ENCODE measurements at places on chromosomes 16 and 17. TPM values are rescaled to one million over a fixed set of nuclear protein-coding genes. Genes with fewer than 3 reads are reported as not detected.

GRCh38 chr17:29004081-29004692 lies 1.6 kb downstream of the SEZ6 start:
- no peak for DNase-seq

DNA sequence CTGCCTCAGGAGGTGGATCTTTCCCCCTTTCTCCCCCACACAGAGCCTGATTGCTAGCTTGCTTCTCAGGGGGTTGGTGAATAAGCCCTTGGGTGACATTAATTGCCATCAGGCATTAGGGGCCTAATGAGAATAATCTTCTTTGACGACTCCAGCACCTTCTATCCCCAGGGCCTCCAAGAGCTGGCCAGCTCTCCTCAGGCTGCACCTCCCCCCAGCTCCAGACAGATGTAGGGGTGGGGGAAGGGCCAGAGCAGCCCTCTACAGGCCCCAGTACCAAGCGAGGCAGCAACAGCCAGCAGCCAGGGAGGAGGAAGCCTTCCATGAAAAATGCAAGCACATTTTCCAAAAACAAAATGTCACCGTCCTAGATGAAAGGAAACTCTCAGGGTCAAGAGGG lies 1.4 kb upstream of the TMEM132E start:
- no peak for DNase-seq

DNA sequence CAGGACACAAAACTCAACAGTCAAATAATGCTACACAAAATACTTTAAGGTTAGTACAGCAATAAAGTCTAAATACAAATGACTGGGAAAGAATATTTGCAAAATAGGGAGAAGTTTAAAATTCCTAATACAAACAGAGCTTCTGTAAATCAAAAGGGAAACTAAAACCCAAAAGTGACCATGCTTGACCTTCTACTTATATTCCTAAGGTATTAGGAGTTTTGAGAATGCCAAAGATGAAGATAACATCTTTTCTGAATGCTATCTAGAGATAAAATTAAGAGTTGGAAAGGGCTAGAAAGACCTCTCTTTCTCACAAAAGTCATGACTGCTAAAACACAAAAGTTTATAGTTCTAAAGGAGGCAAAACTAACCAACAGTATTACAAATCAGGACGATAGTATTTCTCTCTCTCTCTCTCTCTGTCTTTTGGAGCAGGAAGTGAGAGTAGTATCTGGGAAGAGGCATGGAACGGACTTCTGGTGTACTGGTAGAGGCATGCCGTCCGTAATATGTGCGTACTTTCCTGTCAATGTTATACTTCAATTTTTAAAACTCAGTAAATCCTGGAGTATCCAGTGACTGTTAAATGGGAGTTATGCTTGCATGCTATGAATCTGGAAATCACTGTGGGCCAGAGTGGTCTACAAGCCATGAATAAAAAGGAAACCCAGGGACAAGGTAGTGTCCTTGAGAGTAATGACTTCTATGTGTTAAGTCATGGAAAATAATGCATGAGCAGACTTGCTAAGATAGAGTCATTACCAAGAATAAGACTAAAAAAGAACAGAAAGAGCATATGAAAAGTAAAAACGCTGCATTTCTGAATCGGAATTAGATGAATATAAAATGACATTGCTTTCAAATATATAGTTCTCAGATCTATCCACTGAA lies 49.7 kb upstream of the ANKFY1 start:
- DNase-seq: no peak

DNA sequence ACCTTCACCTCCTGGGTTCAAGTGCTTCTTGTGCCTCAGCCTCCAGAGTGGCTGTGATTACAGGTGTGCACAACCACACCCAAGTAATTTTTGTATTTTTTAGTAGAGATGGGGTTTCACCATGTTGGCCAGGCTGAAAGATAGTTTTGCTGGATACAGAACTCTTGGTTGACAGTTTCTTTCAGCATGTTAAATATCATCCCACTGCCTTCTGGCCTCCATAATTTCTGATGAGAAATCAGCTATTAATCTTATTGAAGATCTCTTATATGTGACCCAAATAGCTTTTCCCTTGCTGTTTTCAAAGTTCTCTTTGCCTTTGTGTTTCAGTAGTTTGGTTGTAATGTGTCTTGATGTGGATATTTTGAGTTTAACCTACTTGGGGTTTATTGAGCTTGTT lies 50.3 kb upstream of the BRD7 start:
- DNase-seq: no peak

DNA sequence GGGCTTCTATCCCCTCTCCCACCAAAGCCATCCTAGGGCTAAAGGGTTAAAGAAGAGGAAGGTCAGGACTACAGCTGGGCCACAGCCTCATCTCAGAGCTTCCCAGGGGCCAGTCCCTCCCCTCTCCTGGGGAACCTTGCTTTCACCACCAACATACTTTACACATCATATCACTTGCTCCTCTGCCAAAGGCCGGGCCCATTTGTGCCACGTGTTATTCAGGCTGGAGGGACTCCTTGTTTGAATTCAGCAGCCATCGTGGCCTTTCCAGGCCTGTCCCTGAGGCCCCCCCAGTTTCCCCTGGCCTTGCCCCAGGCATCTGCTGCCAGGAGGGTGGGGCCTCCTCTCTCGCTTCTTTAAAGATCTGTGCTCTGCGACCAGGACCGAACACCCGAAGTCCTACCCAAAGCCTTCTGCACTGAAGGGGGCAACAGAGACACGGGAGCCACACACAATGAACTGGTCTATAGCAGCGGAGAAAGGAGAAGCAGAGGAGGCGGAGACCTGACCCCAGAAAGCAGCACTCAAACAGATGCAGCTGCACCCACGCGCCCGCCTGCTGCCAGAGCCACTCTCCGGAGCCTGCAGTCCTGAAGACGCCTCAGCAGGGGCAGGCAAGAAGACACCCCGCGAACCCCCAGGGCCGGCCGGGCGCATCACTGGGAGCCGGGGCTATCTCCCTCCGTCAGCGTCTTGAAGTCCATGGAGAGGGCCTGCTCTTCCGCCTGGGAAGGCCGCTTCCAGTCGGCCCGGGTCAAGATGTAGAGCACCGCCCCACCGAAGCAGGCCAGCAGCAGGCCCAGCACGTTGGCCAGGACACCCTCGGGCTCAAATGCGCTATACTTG lies 12.1 kb downstream of the CYB561 start:
- no peak for DNase-seq

GRCh38 chr17:75412455-75413317 lies 7.2 kb upstream of the GRB2 start:
- no peak for DNase-seq

GRCh38 chr16:1637526-1637925 lies 25.4 kb downstream of the CRAMP1 start:
- DNase-seq: no peak

GRCh38 chr16:12336141-12336540 lies 359.6 kb downstream of the SNX29 start:
- DNase-seq: no peak

DNA sequence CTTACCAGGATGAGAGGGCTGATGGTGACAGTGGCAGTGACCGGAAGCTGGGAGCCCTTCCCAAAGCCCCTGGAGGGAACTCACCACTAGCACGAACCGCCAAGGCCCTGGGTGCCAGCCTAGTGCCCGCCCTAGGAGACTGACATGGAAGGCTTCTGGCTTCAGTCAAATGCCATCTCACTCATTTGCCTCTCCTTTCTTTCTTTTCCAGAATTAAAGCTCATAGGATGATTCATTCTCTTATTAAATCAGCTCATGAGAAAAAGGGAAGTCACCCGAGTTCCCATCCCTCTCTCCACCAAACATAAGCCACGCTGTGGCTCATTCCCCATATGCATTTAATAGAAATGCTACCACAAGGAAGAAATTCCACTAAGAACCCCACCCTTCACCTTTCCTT lies 12.1 kb downstream of the CUEDC1 start:
- DNase-seq: no peak

DNA sequence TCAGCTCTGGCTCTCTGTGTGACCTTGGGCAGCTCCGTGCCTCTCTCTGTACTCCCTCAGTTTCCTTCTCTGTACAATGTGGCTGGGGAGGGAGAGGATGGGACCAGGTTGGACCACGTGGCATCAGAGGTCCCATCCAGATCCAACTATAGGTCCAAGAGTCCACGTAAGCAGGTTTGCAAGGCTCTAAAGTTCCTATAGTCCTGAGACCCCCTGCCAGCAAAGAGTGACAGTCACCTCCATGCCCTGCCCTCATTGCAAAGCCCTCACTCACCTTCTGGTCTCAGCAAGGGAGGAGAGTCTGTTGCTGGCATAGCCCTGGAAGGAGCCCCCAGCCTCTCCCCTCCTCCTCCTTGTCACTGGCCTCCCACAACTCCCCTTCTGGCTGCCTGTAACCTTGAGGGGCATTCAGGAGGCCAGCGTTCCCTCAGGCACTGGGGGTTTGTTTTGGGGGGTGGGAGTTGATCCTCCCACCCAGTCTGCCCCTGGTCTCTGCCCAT lies 6.1 kb upstream of the DRC7 start:
- DNase-seq: no peak

DNA sequence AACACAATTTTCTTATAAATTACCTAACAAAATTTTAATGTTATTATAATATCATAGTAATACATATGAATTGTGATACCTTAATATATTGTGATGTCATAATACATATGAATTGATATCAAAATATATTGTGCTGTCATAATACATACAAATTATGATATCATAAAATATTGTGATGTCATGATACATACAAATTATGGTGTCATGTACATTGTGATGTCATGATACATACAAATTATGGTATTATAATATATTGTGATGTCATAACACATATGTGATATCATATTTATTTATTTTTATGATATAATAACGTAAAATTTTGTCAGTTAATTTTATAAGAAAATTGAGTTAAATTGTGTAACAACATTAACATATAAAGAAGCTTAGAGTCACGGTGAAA lies 1927.2 kb downstream of the TP53TG3F start:
- DNase-seq: no peak

DNA sequence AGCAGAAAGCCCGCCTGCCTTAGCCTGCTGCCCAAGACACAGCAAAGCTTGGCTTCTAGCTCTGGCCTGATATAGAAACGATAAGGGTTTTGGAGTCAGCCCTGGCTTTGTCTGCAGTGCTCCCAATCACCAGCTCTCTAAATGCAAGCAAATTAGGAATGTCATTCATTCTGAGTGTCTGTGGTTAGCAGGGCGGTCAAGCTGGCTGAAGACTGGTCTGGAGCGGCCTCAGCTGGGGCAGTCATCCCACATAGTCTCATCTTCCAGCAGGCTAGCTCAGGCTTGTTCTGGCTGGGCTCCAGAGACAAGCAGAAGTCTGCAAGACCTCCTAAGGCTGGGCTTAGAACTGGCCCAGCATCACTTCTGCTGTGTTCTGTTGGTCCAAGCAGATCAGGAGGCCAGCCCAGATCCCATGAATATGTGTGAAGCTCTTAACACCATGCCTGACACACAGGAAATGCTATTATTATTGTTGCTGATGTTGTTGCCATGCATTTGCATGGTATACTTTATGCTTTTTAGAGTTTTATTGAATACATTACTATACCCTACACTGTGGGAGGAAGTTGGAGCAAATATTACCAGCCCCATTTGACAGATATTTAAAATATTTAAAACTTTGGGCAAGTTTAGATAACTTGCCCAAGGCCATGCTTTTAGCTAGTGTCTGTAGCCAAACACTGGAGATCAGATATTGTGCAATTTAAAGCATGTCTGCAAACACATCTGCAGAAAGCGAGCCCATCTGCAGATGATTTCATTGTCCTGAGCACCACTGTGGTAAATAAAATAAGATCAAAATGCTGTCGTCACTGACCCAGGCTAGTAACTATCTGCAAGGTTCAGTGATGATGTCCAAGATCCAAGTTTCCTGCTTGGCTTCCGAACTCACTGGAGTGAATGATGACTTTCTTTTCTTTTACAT lies 24.8 kb downstream of the TMC7 start:
- DNase-seq: no peak

DNA sequence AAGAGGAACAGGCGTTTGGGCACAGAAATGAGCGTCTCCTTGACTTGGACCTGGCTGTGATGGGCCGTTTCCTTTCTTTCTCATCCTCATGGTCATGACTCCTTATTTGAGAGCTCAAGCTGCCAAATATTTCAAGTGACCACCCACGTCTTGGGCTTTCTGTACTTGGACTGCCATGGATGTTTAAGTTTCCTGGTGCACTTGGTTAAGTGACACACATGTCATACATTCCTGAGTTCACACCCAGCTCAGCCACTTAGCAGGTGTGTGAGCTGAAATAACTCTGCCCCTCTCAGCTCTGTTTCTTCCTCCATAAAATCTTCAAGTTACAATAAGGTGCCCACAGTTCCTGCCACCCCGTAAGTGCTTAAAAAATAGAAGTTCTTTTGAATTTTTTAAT lies 114.5 kb downstream of the CLEC16A start:
- no peak for DNase-seq

DNA sequence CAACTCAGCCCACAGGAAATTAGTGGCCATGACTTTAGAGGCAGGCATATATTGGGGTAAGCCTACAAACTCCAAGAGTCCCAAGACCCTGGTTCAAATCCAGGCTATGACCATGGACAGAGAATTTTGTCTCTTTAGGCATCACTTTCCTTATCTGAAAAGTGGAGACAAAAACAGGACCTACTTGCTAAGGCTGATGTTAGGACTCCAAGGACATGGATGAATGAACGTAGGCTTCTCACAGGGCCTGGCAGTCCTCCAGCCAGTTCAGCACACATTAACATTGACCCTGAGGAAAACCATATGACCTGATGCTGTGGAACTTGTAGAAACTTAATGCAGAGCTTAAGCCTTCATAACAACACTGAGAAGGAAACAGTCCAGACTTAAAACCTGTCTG lies 1.4 kb downstream of the FKBP10 start:
- no peak for DNase-seq

GRCh38 chr16:27708651-27709050 lies 158.7 kb downstream of the KATNIP start:
- DNase-seq: no peak

GRCh38 chr17:15660077-15660476 lies 24.0 kb downstream of the TRIM16 start:
- DNase-seq: no peak

GRCh38 chr16:85793662-85794298 lies 5.6 kb downstream of the EMC8 start:
- DNase-seq: no peak

DNA sequence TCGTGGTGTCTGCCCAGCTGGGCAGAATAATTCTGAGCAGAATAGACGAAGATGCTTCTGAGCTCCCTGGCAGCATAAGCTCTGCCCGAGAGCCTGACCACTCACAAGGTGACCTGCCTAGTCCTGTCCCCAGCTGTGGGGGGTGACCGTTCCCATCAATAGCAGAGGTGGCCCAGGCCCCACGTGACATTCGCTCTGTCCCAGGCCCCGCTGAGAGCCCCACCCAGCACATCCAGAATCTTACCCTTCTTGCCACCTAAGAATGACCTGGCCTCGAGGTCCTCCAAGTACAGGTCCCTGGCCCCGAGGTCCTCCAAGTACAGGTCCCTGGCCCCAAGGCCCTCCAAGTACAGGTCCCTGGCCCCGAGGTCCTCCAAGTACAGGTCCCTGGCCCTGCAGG lies 695 bp upstream of the TMEM204 start:
- no peak for DNase-seq

- DNase-seq: no peak
These were observed 8.9 kb downstream of the EME1 start for GRCh38 chr17:50381920-50382319.

Gene MKS1
- 21.7 TPM for total RNA-seq

Gene ADORA2B
- total RNA-seq: 3.3 TPM

Gene CCL13
- not detected for total RNA-seq

Gene FBXW10
- not detected for total RNA-seq

Gene FBXO39
- total RNA-seq: 0.22 TPM

Gene TEKT5
- total RNA-seq: not detected

Gene EVPL
- 0.99 TPM for total RNA-seq

Gene PRSS33
- total RNA-seq: not detected
